Thoracic aorta (tissue), 2 donors: ENCODE measurements at places on chromosomes 1 and 21.

DNA sequence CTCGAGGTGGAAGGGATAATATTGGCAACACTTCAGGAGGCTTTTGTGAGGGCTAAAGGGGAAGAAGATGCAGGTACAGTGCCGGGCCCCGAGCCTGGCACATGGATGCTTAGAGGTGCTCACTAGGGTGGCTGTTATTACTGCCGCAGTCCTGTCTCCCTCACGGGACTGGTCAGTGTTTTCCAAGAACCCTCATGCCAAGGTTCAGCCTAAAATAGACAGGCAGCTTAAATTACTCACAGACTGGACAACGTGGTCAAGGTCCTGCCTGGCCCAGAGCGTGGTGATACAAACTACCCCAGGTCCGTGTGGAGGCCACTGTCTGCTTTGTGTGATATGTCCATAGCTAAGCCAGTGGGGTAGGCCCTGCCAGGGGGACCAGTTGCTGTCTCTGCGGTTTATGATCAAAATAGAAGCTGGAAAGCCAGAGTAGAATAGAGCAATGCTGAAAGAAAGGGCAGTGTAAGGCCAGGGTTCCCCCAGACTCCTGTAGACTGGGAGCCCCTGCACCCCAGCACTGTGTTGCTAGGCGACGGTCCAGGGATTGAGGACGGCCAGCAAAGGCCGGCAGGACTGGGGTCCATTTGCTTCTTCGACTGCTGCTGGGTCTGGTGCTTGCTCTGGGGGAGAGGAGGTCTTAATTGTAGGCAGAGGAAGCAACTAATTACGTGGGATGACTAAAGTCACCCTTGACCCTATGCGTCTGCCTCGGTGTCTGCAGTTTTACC, 36.1 kb downstream of the ELAPOR1 start:
- DNase-seq = no peak

- no peak for DNase-seq
These were observed 6.0 kb upstream of the SHISA4 start for GRCh38 chr1:201882665-201883132.

- DNase-seq = no peak
These were observed 10.4 kb downstream of the ZBTB8A start for GRCh38 chr1:32549616-32550015.

GRCh38 chr1:6181347-6181770, 1.2 kb upstream of the CHD5 start:
- DNase-seq = no peak

DNA sequence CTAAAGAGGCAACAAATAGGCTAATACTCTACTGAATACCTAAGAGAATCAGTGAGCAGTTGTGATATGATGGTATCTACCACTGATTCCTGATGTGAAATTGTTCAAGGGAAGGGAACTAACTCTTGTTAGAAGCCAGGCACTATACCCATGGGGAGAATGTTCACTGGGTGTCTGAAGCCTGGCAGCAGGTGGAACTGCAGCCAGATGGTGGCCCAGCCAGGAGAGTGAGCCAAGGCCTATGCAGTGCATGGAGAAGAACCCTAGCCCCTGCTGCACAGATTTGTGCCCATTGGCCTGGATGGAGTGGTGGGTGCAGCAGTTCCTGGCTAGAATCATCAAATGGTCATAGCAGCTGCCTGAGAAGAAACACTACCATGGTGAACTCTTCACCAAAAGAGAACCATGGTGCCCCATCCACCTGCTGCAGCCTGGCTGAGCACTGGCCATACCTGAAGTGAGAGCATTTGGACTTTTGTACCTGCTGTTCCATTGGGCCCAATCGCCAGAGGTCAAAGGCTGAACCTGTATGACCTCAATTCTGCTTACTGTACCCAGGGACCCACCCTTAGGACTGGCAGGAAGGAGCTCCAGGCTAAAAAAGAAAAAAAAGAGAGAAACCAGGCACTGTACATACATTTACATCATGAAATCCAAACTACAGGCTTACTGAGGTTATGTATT, 118.8 kb upstream of the IVNS1ABP start:
- DNase-seq = no peak
